Jurkat, Clone E6-1 (cell line): ENCODE measurements at places on chromosomes 6 and 20.
A peak's percentile ranks its signal among the peaks of the same experiment; 100 is the strongest.

DNA sequence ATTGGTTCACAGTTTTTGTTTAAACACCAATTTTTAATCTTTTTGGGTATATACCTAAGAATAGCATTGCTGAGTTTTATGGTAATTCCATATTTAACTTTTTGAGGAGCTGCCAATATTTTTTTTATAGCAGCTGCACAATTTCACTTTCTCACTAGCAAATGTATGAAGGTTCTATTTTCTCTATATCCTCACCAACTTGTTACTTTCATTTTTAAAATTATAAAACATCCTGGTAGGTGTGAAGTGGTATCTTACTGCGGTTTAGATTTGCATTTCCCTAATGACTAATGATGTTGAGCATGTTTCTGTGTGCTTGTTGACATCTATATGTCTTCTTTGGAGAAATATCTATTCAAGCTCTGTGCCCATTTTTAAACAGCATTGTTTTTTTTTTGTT, 452.1 kb downstream of the GRIK2 start:
- no peak for DNase-seq

- DNase-seq: no peak
Measured at GRCh38 chr20:37573626-37574198, 46.0 kb upstream of the BLCAP start.

GRCh38 chr20:56194042-56194441, 54.5 kb upstream of the MC3R start:
- no peak for DNase-seq

- DNase-seq: no peak
Measured at GRCh38 chr20:50136822-50137599, 16.5 kb downstream of the PEDS1 start.

GRCh38 chr6:33935439-33936080, 131.8 kb upstream of the MLN start:
- no peak for DNase-seq

GRCh38 chr6:107936162-107936909, 21.7 kb downstream of the SEC63 start:
- DNase-seq: no peak

DNA sequence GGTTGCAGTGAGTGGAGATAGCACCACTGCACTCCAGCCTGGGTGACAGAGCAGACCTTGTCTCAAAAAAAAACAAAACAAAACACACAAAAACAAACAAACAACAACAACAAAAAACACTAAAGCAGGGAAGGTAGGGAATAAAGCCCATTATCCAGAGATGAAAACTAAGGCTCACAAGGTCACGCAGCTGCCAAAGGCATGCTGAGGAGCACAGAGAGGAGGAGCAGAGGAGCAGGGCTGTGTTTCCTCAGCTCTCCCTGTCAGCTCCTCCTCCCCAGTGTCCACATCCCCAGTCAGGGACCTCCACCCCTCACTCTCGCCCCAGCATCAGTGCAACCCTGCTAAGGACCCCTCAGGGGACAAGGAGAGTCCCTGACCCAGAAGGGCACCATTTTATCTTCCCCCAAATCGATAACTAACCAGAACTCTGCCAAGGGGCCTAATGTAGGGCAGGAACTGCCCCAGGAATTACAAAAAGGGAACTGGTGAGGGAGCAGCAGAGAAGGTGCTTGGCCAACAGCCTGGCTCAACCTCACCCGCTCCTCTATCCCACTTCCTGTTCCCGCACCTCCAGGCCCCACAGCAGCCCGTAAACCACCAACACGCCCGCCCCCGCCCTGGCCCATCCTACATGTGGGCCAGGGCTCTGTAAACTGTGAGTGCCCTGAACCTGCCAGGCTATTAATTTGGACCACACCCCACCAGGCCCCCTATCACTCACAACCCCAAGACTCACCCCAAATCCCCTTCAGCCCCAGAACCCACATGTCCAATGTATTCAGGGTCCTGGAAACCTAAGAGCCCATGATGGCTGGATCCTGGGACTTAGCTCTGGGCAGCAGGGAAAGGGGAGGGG, 9.0 kb downstream of the TEAD3 start:
- no peak for DNase-seq

GRCh38 chr6:29597184-29597583, 12.3 kb downstream of the OR2H2 start:
- no peak for DNase-seq

DNA sequence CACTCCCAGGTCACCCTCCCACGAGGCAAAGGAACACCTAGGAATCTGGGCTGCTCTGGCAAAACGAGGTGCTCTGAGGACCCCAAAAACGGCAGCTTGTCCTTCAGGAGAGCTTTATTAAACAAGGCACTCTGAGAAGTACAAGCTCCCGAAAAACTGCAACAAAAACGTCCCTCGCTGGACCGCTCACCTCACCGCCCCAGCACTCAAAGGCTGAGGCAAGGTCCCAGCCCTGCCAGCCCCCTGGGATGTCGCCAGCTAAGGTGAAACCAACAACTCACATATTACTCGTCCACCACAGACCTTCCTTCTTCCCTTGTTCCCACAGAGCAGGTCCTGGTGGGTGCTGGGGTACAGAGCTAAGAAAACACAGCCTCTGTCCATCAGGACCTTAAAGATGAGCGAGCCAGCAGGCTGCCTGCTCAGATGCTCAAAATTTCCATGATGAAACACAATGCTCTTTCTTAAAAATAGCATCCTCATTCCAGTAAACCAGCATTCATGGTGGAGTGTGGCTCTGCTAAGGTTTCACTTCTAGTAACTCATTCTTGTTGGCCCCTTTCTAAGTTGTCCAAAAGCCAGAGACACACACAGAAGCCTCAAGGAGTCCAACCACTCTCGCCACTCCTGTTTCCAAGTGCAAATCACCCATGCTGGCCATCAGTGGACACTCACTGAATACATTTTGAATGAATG, 35.9 kb downstream of the ATP9A start:
- DNase-seq: no peak

DNA sequence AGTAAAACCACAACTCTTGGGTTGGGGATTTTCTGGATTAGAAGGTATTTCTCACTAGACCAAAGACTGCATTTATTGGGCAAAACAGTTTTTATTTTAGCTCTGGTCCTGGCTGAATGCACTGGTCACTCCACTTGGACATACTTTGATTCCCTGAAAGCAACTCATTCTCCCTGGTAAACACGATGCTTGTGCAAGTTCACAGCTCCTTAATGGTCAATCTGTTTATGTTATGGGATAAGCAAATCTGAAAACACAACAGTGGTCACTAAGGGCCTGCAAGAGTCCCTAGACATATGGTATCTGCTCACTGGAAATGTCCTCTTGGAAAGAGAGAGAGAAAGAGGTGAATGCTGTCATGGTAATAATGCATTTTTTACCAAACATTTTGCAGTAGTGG, 559.8 kb downstream of the CDH26 start:
- DNase-seq: no peak

DNA sequence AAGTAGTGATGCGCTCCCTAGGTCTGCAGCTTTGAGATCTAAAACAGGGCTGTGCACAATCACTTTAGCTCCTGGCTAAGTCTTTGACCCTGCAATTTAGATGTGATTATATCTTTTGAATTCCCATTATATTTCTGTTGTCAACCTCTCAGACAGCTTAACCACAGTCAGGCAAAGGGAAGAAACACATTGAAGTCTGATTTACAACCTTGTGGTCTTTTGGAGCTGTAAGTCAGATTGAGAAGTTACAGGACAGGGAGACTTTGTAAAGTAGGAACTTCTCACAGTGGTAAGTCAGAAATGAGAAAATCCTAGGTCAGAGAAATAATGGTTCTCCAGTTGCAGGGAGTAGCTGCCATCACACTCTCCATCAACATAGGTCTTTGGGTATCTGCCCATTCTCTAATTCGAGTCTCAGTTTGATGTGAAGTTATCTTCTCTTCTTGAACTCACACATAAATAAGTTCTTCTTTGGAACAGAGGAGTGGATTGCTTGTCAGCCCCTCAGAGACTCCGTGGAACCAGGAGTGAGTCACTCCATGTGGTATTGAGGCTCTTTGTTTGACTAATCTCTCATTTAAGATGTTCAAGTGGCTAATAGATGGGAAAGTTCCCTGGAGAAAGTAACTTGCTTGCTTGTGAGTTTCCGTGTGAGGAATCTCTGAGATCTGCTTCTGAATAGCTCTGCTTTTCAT, 35.0 kb upstream of the SGK1 start:
- no peak for DNase-seq

GRCh38 chr20:4341804-4342485, 326.6 kb upstream of the RNF24 start:
- DNase-seq: no peak

DNA sequence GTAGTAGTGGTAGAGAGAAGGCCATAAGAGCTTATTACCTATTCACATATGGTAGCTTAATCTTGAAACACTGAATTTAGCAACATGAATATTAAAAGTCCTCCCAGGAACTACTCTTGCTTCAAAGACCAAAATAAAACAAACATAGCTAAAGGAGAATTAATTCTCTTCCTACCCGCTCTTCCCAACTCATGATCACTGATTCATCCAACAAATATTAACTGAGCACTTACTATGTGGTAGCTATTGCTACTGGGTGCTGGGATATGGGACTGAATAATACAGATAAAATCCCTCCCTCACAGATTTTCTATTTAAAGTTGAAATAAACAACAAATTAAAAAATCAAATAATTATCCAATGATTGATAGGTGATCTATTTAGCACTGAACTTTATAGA, 287.1 kb downstream of the BTBD9 start:
- DNase-seq: no peak

DNA sequence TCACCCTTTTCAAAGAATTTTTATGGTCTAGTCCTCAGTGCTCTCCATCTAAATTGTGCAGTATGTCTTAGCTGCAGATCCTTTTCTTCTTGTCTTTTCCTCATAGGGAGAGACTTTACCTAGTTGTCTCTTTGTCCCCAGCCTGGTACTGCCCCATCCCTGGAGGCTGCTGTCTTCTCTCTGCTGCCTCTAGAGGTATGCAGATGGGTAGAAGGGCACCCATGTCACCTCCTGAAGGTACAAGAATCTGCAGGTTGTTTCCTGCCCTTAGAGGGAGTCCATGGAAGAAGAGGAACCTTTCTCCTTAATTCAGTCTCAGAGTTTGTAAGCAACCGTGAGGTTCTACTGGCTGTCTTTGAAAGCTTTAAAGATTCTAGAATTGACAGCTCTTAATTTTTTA, 39.1 kb downstream of the MCM8 start:
- DNase-seq: no peak

GRCh38 chr6:146598772-146599405, at the start of gene ADGB:
TSS of gene ADGB (plus strand) at chr6:146598972. CDS start at chr6:146599041, 69 bp downstream.
- DNase-seq: no peak

- DNase-seq: peak; percentile 41
Measured at GRCh38 chr20:50085481-50086365, 27.2 kb downstream of the UBE2V1 start.

- DNase-seq: no peak
Measured at GRCh38 chr6:159790956-159791598, 810 bp downstream of the MRPL18 start.

GRCh38 chr6:81854474-81854873, 102.0 kb upstream of the TENT5A start:
- no peak for DNase-seq

GRCh38 chr20:2751878-2752566, 48.4 kb downstream of the CPXM1 start:
- DNase-seq: no peak

DNA sequence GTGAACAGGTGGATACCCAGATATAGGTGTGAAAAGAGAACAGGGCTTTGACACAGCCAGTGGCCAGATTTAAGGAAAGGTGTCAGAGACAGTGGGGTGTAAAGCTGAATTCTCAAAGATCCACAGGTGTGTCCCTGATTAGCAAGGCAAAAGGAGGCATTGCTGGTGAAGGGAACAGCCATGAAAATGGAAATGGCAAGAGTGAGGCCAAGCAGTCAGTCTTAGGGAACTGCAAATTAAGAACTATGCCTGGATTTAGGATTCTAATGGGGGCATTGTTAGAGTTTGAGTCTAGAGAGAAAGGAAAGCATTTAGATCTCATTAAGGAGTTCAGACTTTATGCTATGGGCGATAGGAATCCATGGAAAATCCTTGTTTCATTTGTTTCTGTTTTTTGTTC, 789.2 kb downstream of the MAFB start:
- DNase-seq: no peak

GRCh38 chr6:2147766-2148448, 97.5 kb downstream of the GMDS start:
- DNase-seq: no peak

DNA sequence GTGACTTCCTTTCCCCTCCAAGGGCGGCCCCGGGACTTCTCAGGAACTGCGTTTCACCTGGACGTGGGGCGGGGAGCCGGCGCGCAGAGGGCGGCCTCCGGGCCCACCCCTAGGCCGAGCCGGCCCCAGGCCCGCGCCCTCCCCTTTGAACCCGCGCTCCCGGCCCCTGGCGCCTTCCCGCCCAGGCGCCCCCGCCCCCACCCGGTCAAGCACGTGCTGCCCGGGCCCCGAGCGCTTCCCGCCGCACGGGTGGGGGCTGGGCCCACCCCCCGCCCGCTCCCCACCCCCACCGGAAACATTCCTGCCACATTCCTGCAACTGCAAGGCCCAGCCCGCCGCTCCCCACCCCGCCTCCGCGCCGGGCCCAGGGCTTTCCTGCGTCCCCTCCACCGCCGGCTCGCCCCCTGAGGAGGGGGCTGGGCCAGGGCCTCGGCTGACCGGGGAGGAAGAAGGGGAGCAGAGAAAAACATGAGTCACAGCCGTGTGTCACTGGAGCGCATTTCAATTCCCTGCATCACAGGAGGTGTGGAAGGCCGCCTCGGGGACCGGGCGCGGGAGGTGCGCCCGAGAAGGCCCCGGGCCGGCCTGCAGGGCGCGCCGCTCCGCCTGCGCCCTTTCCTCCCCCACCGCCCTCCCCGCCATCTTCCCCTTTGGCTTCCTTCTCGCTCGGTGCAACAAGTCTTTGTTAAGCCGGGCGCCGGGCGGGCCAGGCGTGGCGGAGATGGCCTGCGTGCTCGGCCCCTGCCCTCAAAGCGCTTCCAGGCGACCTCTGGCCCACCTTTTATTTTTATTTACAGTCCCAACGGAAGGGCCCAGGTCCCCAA, 1.2 kb upstream of the HMGA1 start:
- DNase-seq: no peak

DNA sequence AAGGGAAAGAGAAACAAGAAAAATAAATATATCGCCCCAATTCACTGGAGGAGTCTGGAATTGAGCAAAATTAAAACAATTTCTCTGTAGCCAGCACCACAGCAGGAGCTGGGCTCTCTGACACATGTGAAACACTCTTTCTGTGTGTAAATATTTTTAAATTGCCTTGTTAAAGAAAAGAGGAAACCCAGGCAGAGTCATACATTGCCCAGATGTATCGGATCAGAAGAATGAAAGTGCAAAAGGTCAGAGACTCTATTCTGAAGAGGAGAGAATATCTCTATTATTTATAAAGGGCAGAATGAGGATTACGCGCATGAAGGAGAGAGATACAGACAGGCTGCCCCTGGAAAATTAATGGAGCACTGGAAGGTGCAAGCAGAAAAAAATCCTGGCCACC, 127.0 kb upstream of the MAN1A1 start:
- no peak for DNase-seq
